Nucleus accumbens (tissue), 56 donors: ENCODE measurements at places on chromosomes 2 and 18.

DNA sequence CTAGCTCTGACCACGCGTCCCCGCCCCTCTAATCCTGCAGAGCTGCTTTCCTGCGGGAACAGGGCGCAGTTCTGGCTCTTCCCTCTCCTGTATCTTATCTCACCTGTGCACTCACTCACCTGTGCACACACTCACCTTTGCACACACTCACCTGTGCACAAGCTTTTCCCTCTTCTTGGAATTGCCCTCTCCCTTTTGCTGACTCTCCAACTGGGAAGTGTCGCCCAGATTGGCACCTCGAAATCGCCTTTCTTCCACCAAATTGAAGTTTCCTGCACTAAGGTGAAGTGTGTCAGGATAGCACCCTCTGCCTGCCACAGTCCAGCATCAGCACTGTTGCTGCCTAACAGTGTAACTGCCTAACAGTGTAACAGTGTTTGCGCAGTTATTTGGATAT, 566 bp upstream of the CMPK2 start:
- no peak for DNase-seq

DNA sequence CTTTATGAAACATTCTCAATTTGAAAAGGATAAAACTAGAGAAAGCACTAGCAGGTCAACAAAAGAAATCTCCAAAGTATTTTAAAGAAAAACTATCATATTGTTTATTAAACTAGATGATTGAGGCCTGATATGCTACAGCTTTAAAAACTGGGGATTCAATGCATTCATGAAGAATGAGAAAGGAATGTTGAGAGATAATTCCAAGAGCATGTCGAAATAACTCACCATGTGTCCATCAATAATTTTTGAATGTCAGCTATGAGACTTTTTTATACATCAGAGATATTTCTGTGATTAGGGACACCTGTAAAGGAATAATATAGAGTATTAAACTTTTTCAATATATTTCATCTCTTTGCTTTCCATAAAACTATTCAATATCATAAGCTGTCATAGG, 376.9 kb upstream of the REG3G start:
- DNase-seq, result no peak

GRCh38 chr2:66370824-66371223, 64.1 kb upstream of the MEIS1 start:
- DNase-seq, result no peak

DNA sequence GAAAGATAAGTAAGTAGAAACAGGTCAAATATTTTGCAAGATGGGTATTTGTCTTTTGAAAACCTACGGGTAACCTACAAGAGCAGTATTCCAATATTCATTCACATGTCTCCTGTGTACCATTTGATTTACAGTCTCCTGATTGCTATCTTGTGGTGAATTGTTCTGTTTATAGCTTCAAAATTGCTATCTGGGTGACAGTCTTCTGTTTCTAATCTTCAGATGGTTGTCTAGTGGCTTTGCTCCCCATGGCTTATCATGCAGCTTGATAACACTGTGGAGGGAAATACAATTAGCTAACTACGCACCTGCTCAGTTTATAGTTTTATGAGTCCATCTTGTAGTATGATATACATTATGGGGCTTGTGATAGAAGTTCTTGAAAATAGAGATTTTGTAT, 816.8 kb downstream of the CPS1 start:
- DNase-seq, result no peak

DNA sequence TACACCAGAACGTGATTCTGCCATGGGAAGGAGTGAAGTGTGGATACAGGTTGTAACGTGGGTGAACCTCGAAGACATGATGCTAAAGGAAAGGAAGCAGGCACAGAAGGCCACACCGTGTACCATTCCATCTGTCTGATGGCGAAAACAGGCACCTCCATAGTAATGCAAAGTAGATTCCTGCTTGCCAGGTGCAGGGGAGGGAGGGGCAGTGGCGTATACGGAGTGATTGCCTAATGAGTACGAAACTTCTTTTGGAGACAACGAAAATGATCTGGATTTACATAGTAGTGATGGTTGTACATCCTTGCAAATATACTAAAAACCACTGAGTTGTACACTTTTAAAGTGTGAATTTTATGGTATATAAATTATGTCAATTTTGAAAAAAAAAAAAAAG, 106.7 kb downstream of the GBX2 start:
- no peak for DNase-seq

DNA sequence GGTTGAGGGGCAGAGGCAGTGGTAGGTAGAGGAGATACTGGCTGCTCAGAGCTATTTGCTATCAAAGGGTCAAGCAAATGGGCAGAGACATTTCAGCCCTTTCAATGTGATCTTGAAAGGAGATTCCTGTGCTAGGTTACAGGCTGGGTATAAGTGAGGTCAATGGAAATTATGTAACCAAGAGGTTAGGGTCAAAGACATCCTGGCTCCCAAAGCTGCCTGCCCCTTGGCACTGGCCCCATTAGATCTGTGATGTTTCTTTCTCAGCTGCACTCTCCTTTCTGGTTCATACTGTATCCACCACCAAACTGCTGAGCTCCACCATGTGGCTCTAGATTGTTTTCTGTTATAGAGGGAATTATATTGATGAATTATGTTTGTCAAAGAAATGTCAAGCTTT, 200.4 kb downstream of the AGPS start:
- DNase-seq, result no peak

- DNase-seq, result no peak
Observed at GRCh38 chr2:63729362-63729761, 112.3 kb upstream of the UGP2 start.
